Natural killer cell (primary cell): ENCODE measurements at places on chromosomes 7 and 10. TPM values are rescaled to one million over a fixed set of nuclear protein-coding genes. Genes with fewer than 3 reads are reported as not detected.

GRCh38 chr7:157482025-157482424 is 145.2 kb downstream of the DNAJB6 start:
- no peak for DNase-seq
- H3K27me3 ChIP-seq: no peaks in the 10 kb centered on the region

GRCh38 chr10:65620404-65621048 is 1305.3 kb upstream of the LRRTM3 start:
- H3K4me1 ChIP-seq: no peaks in the 10 kb centered on the region
- H3K36me3 ChIP-seq: no peaks in the 10 kb centered on the region
- no peak overlapping the region for H3K27ac ChIP-seq

- H3K27ac ChIP-seq: no peak overlapping the region
- no peak overlapping the region for H3K4me3 ChIP-seq
- no peak for DNase-seq
- H3K27me3 ChIP-seq: peaks cover 4% of the 10 kb centered on the region
Observed at GRCh38 chr10:79042639-79043411, 25.9 kb upstream of the ZMIZ1 start.

DNA sequence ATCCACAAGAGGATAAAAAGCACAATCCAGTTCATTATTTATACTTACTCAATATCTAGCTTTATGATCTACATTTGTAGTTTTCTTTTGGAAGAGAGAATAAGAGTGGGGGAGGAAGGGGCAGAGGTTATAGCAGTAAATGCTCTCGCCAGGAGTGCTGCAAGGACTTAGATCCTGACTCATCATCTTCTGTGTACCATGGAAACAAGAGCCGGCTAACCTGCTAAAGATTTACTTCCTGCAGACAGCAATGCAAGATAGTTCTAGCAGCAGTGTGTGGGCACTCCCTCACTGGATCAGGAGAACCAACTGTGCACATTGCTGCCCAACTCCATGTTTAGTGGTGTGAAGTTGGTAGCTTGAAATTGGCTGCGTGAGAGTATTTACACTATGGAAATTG is 47.7 kb upstream of the TRIL start:
- H3K27ac ChIP-seq: no peak overlapping the region
- H3K4me3 ChIP-seq: no peak overlapping the region
- no peaks in the 10 kb centered on the region for H3K4me1 ChIP-seq
- H3K27me3 ChIP-seq: no peaks in the 10 kb centered on the region
- no peak for DNase-seq
- no peaks in the 10 kb centered on the region for H3K36me3 ChIP-seq

GNAT3 gene
- not detected for total RNA-seq

ACADSB gene
- 20.8 TPM for total RNA-seq
